ENCODE measurements at places on chromosomes 3 and 15.

DNA sequence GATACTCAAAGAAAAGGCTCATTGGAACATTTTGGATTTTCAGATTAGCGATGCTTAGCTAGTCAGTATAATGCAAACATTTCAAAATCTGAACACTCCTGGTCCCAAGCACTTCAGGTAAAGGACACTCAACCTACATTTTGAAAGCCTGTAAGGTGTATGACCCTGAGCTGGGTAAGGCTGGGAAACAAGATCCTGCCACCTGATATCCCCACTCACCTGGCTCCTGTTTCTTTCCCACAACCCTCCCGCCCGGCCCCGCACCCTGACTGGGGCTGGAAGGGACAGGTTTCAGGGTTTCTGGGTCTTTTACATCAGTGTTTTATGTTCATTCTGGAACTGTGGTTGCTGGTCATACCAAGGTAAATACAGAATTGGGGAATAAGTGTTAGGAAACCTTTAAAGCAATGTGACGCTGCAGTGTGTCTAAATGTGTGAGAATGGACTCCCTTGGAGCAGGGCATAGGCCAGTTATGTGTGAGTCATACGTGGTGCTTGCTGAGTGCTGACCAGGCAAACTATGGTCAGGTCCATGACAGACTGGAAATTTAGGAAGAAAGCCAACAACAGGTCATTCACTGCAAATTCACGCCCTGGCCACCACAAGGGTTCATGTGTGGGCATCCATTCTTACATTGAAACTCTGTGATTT is 22.9 kb downstream of the CTXND1 start:
- DNase-seq, result no peak

DNA sequence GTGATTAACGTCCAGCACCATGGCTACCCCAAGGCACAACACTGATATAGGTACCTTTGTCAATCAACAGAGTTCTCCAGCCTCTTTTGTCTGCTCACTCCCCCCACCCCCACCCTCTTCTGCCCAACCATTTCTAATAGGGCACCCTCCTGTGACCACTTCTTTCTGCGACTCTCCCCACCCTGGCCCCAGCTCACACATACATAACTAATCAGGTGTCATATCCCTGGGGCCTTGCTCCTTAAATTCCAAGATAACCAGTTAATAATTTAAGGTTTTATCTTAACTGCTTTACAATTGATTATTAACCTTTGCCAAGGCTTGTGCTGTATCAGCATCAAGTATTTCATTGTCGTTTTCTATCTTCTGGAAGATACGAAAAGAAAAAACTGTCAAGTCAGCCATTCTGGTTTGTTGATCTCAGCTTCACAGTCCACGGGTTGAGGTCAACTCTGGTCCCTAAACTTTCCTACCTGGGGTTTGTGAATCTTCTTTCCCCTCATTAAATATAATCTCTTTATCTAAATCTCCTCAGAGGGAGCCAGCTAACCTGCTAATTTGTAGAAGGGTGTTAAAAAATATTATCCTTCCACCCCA is 27.3 kb upstream of the SLC28A2 start:
- DNase-seq, result no peak

GRCh38 chr3:48472673-48472922 is 26.1 kb downstream of the ATRIP start:
- no peak for DNase-seq

- no peak for DNase-seq
These were observed 414.0 kb upstream of the ZNF717 start for GRCh38 chr3:76199382-76199781.

DNA sequence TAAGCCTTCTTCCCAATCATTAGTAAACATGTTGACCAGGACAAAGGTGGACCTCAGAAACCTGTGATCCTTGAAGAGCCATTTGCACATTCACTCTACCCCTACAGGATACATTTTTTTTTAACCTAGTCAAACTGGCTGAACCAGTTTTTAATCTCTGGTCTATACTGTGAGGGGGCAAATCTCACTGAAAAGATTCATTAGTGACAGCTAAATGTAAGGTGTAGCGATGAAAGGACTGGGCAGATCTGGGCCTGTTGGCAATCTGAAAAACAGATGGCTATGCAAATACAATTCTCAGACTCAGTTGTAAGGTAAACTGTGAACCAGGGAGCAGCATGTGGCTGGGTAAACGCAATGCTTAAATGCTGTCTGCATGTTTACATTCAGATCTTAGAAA is 75.6 kb upstream of the SNTN start:
- DNase-seq, result no peak

- DNase-seq, result no peak
These were observed 272.2 kb upstream of the NR2F2 start for GRCh38 chr15:96058103-96058851.

DNA sequence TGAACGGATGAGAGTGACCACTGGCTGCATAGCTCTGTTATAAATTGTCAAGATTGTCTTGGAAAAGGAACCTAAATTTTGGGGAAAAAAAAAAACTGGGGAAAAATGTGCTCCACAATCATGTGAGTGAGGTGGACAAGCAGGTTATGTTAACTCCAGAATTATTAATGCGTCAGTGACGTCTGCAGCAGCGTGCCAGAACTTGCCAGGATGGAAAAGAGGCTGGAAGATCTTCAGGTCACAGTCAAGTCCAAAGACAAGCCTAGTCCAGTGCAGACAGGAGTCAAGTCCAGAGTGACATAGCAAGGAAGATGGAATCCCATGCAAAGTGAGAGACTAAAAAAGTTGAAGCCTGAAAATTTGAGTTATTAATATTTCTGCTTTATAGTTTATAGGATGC is 140.6 kb downstream of the RYR3 start:
- no peak for DNase-seq

- DNase-seq, result no peak
These were observed 94.8 kb downstream of the FLNB start for GRCh38 chr3:58102976-58103451.

- no peak for DNase-seq
These were observed 2.6 kb downstream of the BHLHE40 start for GRCh38 chr3:4981665-4982494.

DNA sequence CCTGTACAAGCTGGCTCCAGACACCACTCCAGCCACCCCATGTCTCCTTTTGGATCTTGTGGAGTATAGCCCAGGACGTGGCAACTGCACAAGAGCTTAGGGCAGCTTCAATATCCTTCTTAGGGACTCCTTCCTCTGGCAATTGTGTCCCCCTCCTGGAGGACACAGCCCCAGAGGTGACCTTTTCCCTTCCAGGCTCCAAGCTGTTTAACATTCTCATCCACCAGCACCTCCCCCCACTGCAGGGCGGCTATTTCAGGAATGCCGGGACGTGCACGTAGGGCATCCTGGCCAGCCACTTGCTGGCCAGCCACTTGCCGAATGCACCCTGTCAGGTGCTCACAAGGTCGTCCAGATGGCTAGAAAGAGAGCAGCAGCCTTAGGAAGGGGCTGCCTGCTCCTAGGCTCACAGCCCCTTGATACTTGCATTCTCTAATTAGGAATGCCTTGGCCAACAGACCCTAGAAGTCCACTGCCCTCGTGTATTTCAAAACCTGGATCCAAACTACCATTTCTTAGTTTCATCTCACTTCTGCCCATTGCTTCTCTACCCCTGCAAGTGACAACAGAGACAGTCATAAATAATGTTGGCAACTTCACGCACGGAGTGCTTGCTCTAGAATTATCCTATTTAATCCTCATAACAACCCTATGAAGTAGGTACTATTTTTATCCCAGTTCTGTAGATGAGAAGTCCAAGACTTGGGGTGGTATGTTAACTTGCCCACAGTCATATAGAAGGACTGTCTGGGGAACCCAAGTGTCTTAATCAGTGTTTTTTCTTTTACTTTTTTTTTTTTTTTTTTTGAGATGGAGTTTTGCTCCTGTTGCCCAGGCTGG is 24.5 kb upstream of the IDH2 start:
- DNase-seq, result no peak

- DNase-seq, result peak; percentile 67
These were observed 70.6 kb downstream of the GAP43 start for GRCh38 chr3:115693868-115694267.

DNA sequence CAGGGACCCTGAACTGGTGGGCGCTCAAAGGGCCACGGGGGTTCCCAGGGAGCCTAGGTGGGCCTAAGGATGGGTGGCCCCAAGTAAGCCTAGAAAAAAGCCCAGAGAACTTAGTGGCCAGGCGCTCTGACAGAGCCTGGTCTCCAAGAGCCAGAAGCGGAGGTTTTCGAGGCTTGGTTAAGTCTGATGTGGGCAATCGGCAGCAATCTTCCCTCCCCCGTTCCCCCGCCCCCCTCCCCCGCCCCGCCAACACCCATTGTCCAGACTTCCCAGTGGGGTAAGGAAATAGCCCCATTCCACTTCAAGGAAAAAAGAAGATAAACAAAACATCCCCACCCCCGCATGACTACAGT is 6.7 kb downstream of the EOMES start:
- DNase-seq, result no peak

- no peak for DNase-seq
These were observed 11.8 kb upstream of the SLC6A11 start for GRCh38 chr3:10804183-10804648.

GRCh38 chr3:115248274-115248673 is 101.2 kb upstream of the ZBTB20 start:
- no peak for DNase-seq

- no peak for DNase-seq
These were observed 22.2 kb upstream of the DNAJC13 start for GRCh38 chr3:132395126-132395525.

- DNase-seq, result no peak
These were observed 8.1 kb downstream of the ABTB1 start for GRCh38 chr3:127680798-127681221.

DNA sequence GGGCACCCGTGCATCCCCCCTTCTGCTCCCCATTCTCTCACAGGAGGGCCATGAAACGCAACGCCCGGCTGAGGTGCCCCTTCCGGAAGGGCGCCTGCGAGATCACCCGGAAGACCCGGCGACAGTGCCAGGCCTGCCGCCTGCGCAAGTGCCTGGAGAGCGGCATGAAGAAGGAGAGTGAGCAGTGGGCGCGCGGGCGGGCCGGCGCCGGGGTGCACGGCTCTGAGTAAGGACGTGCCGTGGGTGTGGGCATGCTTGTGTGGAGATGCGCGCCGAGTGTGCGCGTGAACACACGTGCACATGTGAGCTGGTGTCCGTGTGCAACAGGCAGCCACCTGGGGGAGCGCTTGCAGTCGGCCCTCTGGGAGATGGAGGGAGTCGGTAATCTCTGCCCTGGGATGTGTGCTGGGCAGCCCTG is 28.1 kb downstream of the NR1I2 start:
- DNase-seq, result no peak

- DNase-seq, result no peak
These were observed 29.3 kb downstream of the BTD start for GRCh38 chr3:15630646-15631350.

- peak; percentile 73 for DNase-seq
These were observed 150.6 kb upstream of the ROPN1 start for GRCh38 chr3:124142389-124142970.

DNA sequence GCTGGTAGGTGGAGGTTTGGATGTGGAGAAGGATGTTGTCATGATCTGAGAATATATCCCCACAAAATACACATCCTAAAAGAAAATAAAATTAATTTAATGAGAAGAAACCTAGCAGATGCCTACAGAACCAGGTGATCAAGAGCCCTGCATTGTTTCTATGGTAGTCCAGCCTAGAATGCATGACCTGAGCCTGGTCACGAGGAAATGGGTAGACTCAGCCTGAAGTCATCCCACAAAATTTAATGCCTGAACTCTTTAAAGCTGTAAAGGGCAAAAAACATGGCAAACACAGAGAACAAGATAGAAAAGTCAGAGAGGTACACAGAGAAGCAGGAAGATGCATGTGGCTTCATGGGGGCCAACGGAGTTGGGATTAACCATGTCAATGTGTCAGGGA is 36.0 kb downstream of the LDHAL6B start:
- no peak for DNase-seq

DNA sequence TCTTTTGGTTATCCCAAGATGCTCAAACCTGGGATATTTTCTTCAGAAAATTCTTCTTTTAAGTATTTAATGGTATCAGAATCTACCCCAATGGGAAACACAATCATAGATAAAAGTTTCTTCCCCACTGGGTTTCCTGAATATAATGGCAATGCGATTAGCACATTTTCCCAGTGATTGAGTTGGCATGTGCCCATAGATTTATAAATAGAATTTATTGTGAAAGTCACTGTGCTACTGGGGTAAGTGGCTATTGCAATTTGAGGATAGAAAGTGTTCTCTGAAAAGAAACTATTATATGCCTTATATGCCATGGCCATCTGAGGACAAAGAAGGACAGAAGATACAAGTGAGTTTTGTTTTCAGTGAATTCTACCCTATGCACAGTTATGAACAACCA is 99.0 kb upstream of the RBMS3 start:
- DNase-seq, result no peak

DNA sequence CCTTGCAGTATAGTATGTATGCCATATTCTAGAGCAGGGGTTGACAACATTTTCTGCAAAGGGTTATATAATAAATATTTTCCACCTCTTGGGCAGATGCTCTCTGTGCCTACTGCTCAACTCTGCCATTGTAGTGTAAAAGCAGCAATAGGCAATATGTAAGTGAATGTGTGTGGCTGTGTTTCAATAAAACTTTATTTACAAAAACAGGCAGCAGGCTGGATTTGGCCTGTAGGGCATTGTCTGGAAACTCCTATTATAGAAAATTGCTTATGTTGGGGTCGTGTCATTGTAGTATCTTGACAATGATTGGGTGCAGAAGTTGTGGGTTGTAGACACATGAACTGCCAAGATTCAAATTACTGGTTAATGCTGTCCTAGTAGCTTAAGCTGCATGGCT is 153.6 kb upstream of the CNTN3 start:
- DNase-seq, result no peak

GRCh38 chr3:194736896-194737600 is 51.4 kb downstream of the FAM43A start:
- DNase-seq, result no peak

- DNase-seq, result no peak
These were observed 16.1 kb downstream of the ZNF80 start for GRCh38 chr3:114221165-114221880.
